ENCODE measurements at places on chromosomes 4 and X. TPM values are rescaled to one million over a fixed set of nuclear protein-coding genes. Genes with fewer than 3 reads are reported as not detected.

DNA sequence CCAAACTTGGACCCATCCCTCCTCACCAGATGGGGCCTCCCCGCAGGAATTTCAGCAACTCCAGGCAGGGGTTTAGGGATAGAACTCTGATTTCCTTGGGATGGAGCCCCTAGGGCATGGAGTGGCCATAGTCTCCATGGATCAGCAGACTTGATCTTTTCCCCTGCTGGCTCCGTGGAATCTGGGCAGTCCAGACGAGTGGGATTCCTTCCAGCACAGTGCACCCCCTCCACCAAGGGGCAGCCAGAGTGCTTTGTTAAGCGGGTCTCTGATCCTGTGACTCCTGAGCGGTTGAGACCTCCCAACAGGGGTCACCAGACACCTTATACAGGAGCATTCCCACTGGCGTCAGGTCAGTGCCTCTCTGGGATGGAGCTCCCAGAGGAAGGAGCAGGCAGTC lies 40.4 kb downstream of the ENPP6 start:
- no peak for DNase-seq

DNA sequence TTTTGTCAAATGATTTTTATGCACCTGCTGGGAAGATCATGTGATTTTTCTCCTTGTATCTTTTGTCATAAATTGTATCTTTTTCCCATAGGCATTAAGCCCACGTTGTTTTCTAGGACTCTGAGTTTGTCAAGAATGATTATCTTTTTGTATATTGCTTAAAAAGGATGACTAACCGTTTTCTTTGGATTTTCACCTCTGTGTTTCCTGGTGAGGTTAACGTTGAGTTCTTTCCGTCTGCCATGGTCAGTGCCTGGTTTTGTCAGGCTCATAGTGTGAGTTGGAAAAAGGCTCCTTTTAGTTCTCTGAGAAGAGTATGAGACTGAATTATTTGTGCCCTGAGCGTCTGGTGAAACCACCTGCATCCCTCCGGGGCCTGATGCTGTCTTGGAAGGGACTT lies 21.9 kb downstream of the PCGF3 start:
- no peak for DNase-seq

DNA sequence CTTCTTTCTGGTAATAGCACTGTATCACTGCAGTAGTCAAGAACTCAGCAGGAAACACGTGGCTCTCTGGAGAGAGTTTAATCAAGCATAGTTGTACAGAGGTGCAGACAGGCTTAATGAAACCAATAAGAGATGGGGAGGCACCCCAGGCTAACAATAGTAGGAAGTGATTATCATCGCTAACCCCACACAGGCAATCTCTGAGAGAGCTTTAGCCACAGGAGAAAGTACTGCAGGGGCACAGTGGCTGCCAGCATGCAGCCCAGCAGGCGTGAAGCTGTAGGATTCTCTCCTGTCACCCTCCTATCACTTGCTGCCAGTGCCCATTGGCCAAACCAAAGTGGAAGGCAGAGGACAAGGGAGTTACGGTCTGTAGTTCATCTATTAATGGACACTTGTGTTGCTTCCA lies 450.0 kb upstream of the RASGEF1B start:
- DNase-seq, result no peak

ACSL4 gene
- total RNA-seq, result 63.2 TPM

DNA sequence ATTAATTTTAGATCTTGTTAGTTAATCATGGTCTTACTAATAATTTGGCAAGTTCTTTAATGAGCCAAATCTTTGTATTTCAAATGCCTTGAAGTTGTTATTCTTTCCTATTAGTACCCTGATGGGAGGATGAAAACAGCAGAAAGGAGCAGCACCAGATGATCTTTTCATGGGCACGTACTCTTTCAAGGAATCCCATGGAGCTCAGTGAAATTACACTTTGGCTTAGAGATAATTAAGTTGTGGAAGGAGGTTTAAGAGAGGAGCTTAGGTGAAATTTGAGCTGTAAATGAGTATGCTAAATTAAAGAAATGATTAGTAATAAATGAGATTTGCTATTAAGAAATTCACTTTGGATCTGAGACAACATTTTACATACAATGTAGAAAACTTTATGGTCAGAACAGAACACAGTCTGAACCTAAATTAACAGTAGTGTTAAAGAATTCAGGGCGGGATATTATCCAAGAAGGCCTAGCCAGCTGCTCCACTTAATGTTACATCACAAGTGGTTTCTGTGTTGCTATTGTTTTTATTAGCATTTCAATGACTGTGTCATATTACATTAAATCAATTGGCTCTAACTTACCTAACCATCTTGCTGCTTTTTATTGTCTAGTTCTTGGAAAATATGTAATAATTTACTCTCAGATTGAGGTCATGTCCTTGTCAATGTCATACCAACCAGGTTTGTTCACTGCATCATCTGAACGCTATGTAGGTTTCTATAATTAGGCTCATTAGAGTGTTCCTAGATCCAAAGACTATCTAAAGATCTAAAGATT lies 3.9 kb downstream of the MTHFD2L start:
- no peak for DNase-seq

- DNase-seq, result peak; percentile 17
These were observed 1.8 kb downstream of the ATP11C start for GRCh38 chrX:139930916-139931645.

GAGE1 gene
- total RNA-seq, result not detected

DCUN1D4 gene
- 23.5 TPM for total RNA-seq

Measured in activated CD4-positive, alpha-beta memory T cell treated with anti-CD3 and anti-CD28 coated beads for 36 hours (primary cell).